ENCODE measurements at places on chromosomes 4 and X.

- no peak for DNase-seq
Measured at GRCh38 chrX:151346931-151347543, 50.0 kb upstream of the VMA21 start.

- no peak for DNase-seq
Measured at GRCh38 chrX:6053141-6053540, 175.5 kb downstream of the NLGN4X start.

DNA sequence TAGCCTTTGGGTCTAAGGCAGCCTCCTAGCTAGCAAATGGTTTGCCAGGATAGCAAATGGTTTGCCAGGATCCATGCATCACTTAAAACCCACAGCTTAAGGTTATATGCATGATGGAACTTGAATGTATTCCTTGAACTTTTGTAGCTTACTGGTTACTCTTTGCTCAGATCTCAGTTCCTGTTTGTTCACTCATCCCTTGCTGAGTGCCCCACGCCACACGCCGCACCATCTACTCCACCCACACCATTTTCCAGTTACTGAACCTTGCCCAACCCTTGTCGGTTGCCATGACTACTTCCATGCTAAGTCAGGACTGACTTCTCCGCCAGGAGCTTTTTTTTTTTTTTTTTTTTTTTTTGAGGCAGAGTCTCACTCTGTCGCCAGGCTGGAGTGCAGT, 29.5 kb upstream of the XIAP start:
- DNase-seq = no peak

DNA sequence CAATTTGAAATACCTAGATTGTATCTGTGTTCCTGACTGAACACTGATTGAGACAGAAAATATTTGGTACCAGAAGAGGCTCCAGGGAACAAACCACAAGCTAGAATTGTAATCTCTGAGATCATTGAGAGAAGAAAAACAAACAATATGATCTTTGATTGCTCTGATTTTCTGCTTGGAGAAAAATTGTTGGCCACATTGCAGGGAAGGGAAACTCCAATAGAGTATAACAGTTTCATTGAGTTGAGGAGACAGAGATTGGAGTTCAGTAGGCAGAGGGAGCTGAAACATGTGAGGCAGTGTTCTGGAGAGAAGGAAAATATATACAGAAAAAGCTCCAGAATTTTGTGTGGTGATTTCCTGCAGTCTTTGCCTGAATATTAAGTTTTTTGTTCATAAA, 158.2 kb downstream of the C4orf33 start:
- DNase-seq = no peak

GRCh38 chrX:115493015-115493414, 68.0 kb upstream of the PLS3 start:
- no peak for DNase-seq

DNA sequence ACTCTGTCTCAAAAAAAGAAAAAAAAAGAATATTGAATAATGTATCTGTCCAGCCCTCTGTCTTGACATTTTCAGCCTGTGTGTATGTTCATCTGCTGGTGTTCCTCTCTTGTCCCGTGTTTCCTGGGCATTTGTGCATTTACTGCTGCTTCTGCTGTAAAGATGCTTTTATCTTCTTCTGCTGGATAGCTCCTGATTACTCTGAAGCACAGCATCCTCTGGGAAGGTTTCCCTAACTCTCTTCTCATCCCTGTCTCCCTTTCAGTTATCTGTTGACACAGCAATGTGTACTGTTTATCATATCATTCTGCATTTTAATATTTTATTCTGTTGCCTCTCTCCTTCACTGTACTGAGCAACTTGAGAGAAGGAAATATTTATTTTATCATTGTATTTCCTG, 74.2 kb upstream of the HPGD start:
- DNase-seq = no peak

DNA sequence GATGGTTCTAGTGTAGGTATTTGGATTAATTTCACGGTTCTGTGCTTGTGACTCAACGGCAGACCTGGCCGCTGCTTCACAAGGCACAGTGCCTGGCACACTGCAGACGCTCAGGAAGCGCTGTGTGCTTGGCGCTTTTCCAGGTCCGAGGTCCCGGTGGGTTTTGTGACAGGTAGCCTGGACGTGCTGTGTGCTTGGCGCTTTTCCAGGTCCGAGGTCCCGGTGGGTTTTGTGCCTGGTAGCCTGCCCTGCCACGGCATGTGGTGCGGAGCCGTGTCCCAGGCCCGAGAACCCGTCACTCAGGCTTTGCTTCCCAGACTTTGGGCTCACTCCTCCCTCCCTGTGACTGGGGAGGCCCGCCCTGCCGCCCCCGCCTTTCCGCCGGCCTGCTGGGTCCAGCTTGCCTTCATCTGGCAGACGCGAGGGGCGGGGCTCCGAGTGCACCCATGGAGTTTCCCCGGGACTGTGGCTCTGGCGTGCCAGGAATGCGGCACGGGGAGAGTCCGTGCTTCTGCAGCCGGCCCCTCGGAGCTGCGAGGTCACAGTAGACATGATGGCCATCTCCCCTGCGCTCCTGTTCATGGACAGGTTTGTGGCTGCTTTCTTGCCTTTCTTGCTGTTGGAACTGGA, 44.2 kb downstream of the TBC1D14 start:
- DNase-seq = peak; percentile 96

DNA sequence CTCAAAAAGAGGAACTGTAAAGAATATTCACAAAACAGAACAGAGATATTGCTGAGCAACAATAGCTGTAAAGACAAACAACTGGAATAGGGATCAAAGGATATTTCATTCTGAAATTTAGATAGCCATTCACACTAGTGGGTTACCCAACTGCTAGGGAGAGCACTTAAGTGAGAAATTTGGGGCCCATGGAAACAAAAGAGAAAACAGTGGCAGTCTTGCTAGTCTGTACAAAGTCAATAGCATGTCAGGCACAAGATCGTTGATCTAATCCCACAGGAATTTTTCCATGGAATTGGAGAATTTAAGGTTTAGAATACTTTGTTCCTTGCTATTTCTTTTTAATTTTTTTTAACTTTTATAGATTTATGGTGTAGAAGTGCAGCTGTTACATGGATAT, 467.0 kb downstream of the PCDH18 start:
- DNase-seq = no peak

- DNase-seq = no peak
Measured at GRCh38 chr4:106092361-106093040, 197.2 kb downstream of the NPNT start.

DNA sequence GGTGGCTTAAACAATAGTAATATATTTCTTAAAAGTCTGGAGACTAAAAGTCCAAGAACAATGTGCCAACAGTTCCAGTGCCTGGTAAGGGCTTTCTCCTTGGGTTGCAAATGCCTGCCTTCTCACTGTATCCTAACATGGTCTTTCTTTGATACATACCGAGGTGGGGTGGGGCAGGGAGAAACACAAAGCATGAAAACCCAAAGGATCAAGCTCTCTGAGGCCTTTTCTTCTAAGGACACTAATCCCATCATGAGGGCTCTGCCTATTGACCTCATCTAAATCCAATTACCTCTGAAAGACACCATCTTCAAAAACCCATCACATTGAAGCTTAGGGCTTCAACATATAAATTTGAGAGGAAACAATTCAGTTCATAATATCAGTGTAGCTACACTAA, 311.3 kb downstream of the GRID2 start:
- DNase-seq = no peak

- DNase-seq = peak; percentile 69
Measured at GRCh38 chrX:107849747-107850421, 24.2 kb downstream of the MID2 start.

DNA sequence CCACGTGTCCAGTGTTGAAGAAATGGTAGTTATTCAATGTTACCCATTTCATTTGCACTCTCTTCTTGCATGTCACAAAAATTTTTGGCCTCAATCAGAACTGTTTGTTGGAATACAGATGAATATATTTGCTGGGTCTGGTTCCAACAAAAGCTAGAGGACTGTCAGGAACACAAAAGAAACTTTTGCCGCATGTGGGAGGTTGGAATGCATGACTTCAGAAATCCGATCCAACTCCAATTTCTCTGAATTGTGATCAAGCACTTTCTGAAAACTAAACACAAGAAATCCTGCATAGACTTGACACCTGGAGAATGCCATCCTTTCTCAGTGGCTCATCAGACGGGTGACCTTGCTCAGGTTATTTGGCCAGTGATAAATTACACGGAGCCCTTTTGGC, 15.4 kb downstream of the SETD7 start:
- no peak for DNase-seq

DNA sequence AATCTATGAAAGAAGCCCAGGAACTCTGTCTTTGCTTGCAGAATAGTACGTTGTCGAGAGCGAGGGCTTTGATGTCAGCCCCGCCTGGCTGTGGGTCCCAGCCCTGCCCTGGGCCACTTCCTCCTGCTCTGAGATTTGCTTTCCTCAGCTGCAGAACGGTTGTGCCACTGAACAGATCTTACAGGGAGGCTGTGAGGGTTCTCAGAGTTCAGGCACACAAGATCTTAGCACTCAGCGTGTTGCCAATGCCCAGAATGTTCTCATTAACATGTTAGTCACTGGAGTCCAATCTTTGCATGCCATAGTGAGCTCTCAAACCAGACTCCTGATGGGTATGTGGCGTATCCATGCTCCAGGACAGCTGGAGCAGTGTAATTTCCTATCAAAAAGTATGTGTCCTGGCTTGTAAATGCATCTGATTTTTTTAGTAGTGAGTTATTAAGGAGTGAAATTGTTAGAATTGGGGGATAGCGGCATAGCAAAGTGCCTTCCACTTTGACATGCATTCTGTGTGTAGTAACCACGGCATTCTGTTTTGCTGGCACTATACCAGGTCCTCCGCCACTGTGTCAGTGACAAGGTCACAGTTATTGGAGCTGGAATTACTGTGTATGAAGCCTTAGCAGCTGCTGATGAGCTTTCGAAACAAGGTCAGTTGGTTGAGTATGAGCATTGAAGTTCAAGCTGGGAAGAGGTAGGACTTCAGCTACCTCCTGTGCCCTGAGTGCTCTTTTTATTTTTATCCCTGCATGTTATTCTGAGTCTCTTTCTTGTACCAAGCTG, 31.6 kb downstream of the TKTL1 start:
- DNase-seq = no peak

- DNase-seq = no peak
Measured at GRCh38 chrX:153320555-153321184, 897 bp downstream of the PNMA6F start.

DNA sequence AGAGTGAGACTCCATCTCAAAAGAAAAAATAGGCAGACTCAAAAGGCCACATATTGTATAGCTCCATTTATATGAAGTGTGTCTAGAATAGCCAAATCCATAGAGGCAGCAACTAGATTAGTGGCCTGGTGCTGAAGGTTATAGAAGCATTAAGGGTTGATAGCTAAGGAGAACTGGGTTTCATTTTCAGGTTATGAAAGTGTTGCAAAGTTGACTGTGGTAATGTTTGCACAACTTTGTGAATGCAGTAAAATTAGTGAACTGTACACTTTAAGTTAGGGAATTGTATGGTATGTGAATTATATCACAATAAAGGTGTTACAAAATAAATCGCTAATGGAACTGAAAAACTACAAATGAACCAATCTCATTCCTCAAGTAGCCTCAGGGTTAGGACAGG, 28.3 kb downstream of the TXLNG start:
- DNase-seq = no peak

- DNase-seq = no peak
Measured at GRCh38 chrX:97524997-97525396, 641.3 kb downstream of the RPA4 start.

DNA sequence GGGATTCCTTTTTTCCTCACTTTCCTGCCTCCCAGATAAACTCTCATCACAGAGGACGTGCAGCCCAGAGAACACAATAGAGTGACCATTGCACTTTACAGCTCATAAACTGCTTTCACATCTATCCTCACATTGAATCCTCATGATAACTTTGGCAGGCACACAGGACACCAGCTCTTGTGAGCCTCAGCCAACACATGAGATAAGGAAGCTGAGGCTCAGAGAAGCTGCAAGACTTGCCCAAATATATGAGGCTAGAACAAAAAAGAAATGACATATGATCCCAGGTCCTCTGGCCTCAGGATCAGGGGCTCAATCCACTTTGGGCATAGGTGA, 85.0 kb upstream of the CPEB2 start:
- DNase-seq = no peak

GRCh38 chr4:131091896-131092295, 1995.9 kb downstream of the C4orf33 start:
- no peak for DNase-seq

- DNase-seq = no peak
Measured at GRCh38 chrX:25028726-25029125, 13.0 kb upstream of the ARX start.

DNA sequence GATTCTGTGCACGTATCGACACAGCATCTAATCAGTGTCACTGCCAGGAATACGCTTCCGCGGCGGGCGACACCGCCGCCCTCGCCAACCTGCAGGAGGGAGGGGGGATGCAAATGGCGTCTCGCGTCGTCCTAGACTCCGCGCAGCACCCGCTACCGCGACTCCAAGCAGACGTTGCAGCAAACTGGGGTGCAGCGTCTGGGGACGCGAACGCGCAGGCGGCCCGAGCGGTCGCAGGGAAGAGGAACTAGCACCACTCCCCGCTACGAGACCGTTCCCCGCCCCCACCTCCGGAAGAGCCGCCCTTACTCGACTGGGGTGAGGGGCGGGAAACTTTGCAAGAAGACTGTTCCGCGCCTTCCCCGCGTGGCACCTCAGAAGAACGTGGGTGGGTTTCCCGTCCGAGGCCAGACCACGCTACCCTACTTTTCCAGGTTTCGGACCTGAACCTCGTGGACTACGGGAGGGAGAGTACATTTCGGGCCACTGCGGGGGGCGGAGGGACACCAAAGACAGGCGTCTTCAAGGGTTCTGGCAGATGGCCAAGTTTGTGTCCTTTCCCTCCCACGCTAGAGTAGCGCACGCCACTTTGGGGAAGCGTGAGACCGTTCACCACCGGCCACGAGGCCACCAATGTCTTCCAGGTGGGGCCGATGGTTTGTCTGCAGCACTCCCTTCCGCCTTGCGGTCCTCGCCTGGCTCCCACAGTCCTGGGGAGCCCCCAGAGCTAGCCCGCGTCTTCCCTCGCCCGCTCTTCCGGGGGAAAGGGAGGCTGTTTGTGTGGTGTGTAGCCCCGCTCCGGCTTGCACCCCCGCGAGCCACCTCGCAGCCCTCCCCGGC, 78.0 kb upstream of the BCOR start:
- DNase-seq = peak; percentile 80

DNA sequence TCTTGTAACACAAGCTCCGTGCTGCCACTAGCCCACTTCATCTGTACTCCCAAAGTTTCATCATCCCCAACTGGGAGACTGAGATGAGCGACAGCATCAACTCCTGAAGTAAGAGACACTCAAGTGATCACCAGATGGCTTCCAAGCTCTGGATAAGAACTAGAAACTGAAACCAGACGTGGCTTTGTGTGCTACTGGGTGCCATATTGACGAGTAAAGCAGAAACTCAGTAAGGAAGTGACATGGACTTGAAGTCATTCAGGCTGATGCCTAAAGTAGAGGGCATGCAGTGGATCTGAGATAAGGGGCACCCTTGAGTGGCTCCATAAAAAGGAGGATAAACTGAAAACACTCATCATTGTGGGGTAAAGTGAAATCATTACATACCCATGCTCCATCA, 72.4 kb downstream of the PCYT1B start:
- no peak for DNase-seq

DNA sequence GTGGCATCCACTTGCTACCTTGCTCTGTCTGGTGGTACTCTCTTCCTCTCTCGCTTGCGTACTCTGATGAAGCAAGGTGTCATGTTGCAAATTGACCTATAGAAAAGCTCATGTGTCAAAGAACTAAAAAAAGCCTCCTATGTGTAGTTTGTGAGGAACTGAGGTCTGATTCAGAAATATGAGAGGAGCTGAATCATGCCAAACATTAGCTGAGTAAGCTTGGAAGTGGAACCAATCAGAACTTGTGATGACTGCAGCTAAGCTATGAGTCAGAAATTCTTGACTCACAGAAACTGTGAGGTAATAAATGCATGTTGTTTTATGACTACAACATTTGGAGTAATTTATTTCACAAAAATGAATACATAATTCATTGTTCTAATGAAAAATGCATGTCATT, 2138.8 kb downstream of the PCDH7 start:
- no peak for DNase-seq
